ENCODE measurements at places on chromosomes 6 and 20. TPM values are rescaled to one million over a fixed set of nuclear protein-coding genes. Genes with fewer than 3 reads are reported as not detected.

The HLA-DMB gene
- polyA plus RNA-seq: 3.7 TPM

The ADGB gene
- not detected for polyA plus RNA-seq

The NHLRC1 gene
- polyA plus RNA-seq: 1.0 TPM

DNA sequence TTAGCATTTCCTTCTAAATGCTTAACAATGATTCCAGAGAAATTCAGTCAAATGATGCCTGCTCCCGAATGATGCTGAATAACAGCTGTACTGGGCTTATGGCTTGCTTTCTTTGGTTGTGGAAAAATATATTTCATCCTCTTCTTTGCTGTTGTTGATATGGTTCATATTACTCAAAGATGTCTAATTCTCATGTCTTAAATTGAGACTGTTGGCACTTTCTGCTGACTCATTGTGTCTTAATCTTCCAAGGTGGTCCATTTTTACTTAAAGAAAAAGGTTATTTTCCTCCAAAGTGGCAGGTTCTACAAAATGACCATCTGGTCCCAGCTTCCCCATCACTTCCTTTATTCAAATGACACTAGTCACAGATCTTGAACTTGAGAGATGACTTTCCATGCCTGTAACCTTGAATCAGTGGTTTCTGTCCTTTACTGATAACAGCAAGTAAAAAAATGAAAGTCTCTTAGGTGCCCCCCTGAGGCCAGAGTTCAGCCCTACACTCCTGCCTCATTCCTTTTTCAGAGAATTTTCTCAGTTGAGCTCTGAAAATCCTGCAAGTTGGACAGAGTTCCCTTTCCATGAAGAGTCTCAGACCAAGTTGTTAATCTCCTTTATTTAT, 6.9 kb downstream of the SNAP25 start:
- no peak overlapping the region for H3K4me3 ChIP-seq
- no peaks in the 10 kb centered on the region for H3K36me3 ChIP-seq
- no peaks in the 10 kb centered on the region for H3K4me1 ChIP-seq
- H3K27ac ChIP-seq: no peak overlapping the region
- DNase-seq: no peak
- H3K27me3 ChIP-seq: no peaks in the 10 kb centered on the region

- H3K36me3 ChIP-seq: no peaks in the 10 kb centered on the region
- no peak overlapping the region for H3K27ac ChIP-seq
- DNase-seq: no peak
- H3K4me3 ChIP-seq: no peak overlapping the region
- no peaks in the 10 kb centered on the region for H3K4me1 ChIP-seq
These were observed 33.8 kb downstream of the TOMM6 start for GRCh38 chr6:41821266-41821665.

DNA sequence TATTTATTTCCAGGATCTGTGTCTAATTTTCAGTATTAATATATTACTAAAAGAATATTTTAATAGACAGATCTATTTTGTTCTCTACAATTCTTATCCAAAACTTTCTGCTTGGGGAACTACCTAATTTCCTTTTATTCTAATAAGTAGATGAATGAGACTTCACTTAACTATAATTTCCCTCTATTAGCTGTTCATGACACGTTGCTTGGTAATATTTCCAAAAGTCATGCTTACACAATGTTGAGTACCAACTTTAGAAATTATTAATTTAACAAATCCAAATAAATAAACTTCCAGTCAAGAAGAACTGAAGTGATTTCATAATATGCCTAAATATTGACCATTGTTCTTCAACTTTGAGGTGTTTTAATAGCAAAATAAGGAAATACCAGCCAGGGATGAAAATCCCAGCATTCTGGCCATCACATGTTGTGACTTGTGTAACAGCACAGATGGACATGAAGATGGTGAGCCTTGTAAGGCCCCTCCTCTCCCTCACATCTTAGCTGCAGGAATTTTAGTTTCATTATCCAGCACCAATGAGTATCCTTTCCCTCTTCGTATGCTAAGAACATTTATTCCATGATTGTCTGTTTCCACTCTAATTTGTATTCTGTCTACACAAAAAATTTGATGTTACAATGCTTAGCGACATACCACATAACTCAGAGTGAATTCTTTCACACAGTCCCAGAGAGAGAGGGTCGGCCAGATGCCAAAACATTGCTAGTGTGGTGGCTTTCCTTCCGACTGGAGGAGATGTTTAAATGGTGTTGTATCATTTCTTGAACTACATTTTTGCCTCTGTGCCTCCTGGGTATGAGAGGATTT, 137.5 kb downstream of the FOXA2 start:
- H3K4me1 ChIP-seq: no peaks in the 10 kb centered on the region
- H3K4me3 ChIP-seq: no peak overlapping the region
- no peaks in the 10 kb centered on the region for H3K27me3 ChIP-seq
- no peak overlapping the region for H3K27ac ChIP-seq

DNA sequence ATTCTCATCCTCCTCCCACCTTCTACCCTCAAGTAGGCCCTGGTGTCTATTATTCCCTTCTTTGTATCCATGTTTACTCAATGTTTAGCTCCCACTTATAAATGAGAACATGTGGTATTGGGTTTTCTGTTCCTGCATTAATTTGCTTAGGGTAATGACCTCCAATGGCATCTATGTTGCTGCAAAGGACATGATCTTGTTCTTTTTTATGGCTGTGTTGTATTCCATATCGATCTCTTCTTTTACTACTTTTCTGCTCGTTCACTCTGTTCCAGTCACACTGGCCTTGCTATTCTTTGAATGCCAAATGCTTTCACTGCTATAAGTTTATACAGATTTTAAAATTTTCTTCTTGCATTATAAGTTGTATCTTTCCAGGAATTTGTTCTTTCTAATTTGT, 57.7 kb downstream of the RSPH3 start:
- H3K36me3 ChIP-seq: no peaks in the 10 kb centered on the region
- H3K27ac ChIP-seq: no peak overlapping the region
- H3K27me3 ChIP-seq: peaks cover 9% of the 10 kb centered on the region
- DNase-seq: no peak
- no peaks in the 10 kb centered on the region for H3K4me1 ChIP-seq

DNA sequence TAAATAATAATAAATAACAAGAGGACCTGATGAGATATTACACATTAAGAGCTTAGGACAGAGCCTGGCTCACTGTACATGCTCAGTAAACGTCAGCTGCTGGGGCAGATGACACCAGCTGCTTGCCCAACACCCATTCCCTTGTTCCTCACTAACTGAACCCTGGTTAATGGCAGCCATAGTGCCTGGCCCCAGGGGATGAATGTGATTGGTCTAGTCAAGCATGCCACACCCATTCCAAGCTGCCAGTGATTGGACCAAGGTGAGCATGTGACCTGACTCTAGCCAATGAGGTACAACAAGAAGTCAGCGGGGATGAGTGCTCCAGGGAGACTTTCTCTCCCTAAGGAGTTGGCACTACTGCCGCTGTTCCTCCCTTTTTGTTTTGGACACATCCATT, 85.1 kb upstream of the PTPN1 start:
- no peak overlapping the region for H3K4me3 ChIP-seq
- H3K4me1 ChIP-seq: peaks cover 6% of the 10 kb centered on the region
- no peaks in the 10 kb centered on the region for H3K27me3 ChIP-seq

DNA sequence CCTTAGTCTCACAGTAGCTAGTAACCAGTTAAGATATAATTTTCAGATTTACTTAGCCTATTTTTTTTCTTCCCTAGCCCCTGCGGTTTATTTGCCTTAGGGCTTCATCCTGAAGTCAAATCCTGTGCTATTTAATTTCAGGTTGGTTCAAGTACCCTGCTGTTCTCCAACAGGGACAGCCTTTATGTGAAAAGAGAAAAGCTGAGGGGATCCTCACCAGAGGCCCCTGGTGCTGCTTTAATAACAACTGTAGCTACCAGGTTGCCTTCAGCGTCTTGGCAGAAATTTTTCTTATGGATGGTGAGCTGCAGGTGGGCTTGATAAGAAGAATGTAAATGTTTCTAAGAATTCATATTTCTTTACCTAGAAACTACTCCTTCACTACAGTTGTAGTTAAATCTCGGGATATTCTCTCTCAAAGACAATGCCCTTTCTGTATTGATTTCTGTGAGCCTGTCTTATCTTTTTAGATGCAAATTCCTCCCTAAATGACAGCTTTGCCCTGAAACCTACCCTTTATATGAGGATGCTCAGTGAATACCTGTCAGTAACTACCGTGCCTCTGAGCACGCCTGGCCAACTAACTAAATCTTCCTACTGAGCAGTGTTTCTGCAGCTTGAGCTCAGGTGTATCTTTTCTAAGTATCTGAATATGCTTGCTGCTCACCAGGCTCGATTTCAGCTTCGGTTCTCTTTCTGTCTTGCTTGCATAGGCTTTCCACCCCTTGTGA, 320.5 kb downstream of the MMUT start:
- no peak for DNase-seq
- no peaks in the 10 kb centered on the region for H3K27me3 ChIP-seq
- H3K36me3 ChIP-seq: no peaks in the 10 kb centered on the region
- no peak overlapping the region for H3K4me3 ChIP-seq

DNA sequence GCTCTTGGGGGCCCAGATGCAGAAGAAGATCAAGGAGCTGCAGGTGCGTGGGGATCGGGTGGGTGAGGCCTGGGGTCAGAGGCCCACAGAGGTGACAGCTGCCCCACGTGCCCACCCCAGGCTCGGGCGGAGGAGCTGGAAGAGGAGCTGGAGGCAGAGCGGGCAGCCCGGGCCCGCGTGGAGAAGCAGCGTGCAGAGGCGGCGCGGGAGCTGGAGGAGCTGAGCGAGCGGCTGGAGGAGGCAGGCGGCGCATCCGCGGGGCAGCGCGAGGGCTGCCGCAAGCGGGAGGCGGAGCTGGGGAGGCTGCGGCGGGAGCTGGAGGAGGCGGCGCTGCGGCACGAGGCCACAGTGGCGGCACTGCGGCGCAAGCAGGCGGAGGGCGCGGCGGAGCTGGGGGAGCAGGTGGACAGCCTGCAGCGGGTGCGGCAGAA, 41.5 kb downstream of the MYH7B start:
- no peaks in the 10 kb centered on the region for H3K27me3 ChIP-seq
- no peak overlapping the region for H3K4me3 ChIP-seq
- H3K36me3 ChIP-seq: peaks cover 100% of the 10 kb centered on the region
- DNase-seq: no peak

- DNase-seq: no peak
- peaks cover 4% of the 10 kb centered on the region for H3K4me1 ChIP-seq
- H3K4me3 ChIP-seq: no peak overlapping the region
- H3K36me3 ChIP-seq: no peaks in the 10 kb centered on the region
- H3K27ac ChIP-seq: no peak overlapping the region
These were observed 250.0 kb downstream of the UST start for GRCh38 chr6:148996815-148997214.

GRCh38 chr6:164370773-164371172, 938.6 kb downstream of the C6orf118 start:
- DNase-seq: no peak
- H3K36me3 ChIP-seq: no peaks in the 10 kb centered on the region
- no peaks in the 10 kb centered on the region for H3K27me3 ChIP-seq
- H3K27ac ChIP-seq: no peak overlapping the region
- H3K4me1 ChIP-seq: no peaks in the 10 kb centered on the region

- H3K27me3 ChIP-seq: no peaks in the 10 kb centered on the region
- no peak for DNase-seq
- no peaks in the 10 kb centered on the region for H3K36me3 ChIP-seq
- H3K27ac ChIP-seq: no peak overlapping the region
- no peak overlapping the region for H3K4me3 ChIP-seq
- peaks cover under 1% of the 10 kb centered on the region for H3K4me1 ChIP-seq
These were observed 107.1 kb downstream of the TMEM170B start for GRCh38 chr6:11644601-11645000.

- DNase-seq: no peak
- H3K36me3 ChIP-seq: peaks cover 84% of the 10 kb centered on the region
- no peak overlapping the region for H3K4me3 ChIP-seq
- no peaks in the 10 kb centered on the region for H3K4me1 ChIP-seq
- H3K27me3 ChIP-seq: no peaks in the 10 kb centered on the region
These were observed 35.4 kb downstream of the FBXO9 start for GRCh38 chr6:53100561-53100960.

DNA sequence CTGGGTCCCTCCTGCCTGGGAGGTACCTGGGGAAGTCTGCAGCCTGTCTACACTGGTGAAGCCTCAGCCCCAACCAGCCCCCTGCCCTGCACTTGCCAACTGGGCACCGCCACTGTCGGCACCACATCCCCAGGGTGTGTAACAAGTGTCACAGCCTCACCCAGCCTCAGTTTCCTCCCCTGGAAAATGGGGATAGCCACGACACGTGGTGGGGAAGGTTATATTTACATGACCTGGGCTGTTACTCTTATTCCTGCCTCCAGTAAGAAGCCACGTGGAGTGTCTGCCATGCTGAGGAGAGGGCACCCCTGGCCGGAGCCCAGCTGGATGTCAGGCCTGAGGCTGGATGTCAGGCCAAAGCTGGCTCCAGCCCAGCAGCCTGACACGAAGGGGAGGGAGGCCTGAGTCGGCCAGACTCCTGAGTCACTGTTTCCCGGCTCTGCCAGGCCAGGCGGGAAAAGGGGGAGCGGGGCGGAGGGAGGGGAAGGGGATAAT, 44.9 kb downstream of the SNAI1 start:
- H3K4me1 ChIP-seq: peaks cover 12% of the 10 kb centered on the region
- no peak overlapping the region for H3K4me3 ChIP-seq
- H3K27me3 ChIP-seq: no peaks in the 10 kb centered on the region
- peak; percentile 88 for DNase-seq
- H3K27ac ChIP-seq: peak overlapping the region; percentile 24

DNA sequence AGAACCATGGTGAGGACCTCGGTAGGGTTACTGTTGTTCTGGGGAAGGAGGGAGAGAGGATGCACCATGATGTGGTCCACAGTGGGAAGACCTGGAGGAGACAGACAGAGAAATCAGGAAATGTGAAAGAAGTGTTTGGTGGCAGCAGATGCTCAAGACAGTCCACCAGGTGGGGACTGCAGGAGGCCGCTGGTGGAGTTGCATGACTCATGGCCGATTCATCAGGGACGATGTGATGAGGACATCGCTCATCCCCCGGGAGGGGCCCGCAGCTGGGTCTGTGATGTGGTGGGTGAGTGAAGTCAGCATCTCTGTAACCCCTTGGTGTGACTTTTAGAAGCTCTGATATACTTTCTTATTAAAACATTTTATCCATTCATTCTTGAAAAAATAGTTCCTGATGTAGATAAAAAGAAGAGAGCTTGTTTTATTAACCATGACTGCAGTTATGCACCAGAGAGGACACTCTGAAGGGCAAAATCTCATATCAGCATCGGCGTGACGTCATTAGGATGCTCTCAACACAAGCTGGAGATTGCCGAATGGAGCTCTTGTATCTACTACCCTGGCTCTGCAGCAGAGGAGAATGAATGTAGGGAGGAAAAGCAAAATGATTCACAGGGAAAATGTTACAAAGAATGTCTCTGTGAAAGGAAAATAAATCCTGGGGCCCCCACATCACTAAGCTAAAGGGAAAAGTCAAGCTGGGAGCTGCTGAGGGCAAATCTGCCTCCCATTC, 71.2 kb downstream of the RAMACL start:
- H3K27ac ChIP-seq: no peak overlapping the region
- no peak overlapping the region for H3K4me3 ChIP-seq
- H3K27me3 ChIP-seq: no peaks in the 10 kb centered on the region
- DNase-seq: no peak

- H3K36me3 ChIP-seq: no peaks in the 10 kb centered on the region
- DNase-seq: no peak
- no peaks in the 10 kb centered on the region for H3K4me1 ChIP-seq
These were observed 172.4 kb downstream of the MOXD1 start for GRCh38 chr6:132228894-132229293.

GRCh38 chr20:32184961-32185603, 22.5 kb downstream of the PLAGL2 start:
- no peak for DNase-seq
- no peak overlapping the region for H3K27ac ChIP-seq
- H3K4me1 ChIP-seq: peaks cover 14% of the 10 kb centered on the region
- no peak overlapping the region for H3K4me3 ChIP-seq
- H3K36me3 ChIP-seq: no peaks in the 10 kb centered on the region
- no peaks in the 10 kb centered on the region for H3K27me3 ChIP-seq

All from heart left ventricle (tissue), 16 donors.